ENCODE measurements at places on chromosomes 12 and 14.

- no peak for DNase-seq
Observed at GRCh38 chr14:90628825-90629224, 187.4 kb downstream of the TTC7B start.

GRCh38 chr12:63968673-63969072, 124.2 kb downstream of the SRGAP1 start:
- DNase-seq, result no peak

DNA sequence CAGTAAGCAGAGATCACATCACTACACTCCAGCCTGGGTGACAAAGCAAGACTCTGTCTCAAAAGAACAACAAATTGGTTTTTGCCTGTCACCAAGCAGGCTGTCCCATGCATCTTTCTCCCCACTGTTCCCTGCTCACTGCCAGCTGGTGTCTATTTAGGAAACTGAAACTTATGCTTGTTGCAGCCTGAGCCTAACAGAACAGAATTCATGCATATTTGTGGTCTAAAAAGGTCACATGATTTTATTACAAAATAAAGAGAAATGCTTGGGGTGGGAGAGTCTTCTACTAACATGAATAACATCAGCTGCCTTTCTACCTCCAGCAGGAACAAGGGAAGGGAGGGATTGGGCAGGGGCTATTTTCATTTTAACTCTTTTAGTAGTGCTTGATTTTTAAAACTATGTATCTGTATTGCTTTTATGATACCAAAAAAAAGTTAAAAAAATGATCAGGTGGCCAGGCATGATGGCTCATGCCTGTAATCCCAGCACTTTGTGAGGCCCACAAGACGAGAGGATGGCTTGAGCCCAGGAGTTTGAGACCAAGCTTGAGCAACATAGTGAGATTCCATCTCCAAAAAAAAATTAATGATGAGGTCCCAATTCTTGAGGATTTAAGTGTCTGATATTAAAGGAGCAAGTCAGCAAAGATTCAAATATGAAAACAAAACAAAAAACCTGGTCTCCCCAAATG, 923 bp downstream of the STAT2 start:
- DNase-seq, result no peak

GRCh38 chr14:53628732-53629430, 327.7 kb downstream of the BMP4 start:
- DNase-seq, result no peak

DNA sequence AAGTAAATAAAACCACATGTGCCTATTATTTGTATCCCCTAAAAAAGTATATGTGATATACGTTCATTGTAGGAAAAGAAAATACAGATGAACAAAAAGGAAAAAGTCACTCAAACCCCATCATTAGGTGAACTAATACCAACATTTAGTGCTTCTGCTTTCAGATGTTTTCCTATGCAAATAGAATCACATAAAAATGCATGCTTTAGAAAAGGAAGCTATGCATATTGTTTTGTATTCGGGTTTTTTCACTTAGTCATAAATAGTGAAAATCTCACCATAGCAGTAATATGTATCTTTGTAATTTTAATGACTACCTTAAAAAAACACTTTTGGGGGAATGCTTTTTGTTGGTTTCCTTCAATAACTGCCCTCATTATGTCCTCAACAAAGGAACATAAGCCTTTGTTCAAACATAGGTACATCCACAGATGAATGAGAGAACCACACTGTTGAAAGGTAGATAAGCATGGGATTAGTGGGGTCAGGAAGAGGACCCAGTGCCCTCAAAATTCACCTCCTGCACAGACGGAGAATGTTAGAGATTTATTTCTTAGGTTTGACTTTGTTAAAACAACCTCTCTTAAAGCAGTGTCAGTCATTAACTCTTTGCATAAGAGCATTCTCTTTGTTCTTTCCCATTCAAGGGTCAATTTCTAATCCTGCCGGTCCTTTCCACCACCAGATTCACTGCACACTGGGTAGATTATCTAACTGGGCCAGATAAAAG, 6.5 kb downstream of the AMDHD1 start:
- no peak for DNase-seq

DNA sequence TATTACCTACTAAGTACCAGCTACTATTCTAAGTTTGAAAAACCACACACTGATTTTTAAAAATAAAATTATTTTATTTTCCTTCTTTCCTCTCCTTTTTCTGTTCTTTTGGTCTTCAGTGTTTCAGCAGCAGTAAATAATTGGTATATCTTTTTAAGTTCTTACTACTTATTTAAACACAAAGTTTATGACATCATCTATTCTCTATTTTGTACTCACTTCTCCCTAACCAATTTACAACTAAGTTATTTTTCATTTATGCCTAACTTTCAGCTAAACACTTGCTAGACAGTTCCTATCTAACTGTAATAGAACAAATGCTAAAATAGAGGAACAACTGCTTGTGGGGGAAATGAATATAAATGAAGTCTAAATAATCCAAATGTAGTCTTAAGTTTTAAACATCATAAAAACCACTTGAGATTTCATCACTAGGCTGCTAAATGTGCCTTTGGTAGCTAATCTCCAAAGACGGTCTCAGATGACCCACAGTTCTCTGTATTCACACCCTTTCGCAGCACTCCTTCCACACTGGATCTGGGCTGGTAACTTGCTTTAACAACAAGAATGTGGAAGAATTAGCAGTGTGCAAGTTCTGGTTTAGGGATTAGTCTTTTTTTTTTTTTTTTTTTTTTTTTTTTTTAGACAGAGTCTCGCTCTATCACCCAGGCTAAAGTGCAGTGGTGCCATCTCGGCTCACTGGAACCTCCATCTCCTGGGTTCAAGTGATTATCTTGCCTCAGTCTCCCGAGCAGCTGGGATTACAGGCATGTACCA, 41.0 kb downstream of the TFCP2 start:
- no peak for DNase-seq

DNA sequence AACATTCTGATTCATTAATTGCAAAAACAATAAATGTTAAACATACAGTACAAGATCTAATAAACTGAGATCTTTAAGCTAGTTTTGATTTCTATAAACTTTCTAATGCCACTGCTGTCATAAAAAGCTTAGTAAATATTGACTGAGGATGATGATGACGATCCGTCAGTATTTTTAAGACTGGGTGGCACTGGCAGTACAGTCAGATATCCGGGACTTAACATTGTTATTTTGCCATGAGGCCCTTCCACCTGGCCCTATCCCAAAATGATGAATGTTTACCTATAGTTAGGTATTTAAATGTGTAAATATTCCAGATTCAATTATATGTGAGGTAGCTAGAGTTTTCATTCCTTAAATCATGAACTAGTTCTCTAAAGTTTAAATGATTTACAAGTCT, 158.5 kb downstream of the FOXA1 start:
- DNase-seq, result no peak

GRCh38 chr14:55158412-55158811, 29.4 kb downstream of the LGALS3 start:
- no peak for DNase-seq

DNA sequence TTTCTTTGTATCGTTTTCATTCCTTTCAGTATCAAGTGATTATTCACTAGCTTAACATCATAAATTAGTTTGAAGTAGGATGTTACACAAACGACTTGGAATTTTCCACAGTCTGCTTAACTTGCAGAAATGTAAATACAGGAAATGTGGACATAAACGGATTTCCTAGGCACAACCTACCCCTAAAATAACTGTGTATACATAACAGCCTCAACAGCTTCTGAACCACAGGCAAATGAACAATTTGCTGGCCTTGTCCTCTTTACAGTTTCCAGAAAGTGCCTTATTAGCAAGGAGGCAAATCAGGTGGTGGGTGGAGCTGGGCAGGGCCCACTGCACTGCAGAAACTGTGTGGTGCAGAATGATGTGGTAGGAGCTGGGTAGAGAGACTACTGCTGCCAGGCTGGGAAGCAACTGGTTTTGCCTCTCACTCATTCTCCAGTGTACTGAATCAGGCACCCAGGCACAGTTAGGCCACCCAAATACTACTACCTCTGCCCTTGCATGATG, 14.1 kb downstream of the DRAM1 start:
- DNase-seq, result no peak

DNA sequence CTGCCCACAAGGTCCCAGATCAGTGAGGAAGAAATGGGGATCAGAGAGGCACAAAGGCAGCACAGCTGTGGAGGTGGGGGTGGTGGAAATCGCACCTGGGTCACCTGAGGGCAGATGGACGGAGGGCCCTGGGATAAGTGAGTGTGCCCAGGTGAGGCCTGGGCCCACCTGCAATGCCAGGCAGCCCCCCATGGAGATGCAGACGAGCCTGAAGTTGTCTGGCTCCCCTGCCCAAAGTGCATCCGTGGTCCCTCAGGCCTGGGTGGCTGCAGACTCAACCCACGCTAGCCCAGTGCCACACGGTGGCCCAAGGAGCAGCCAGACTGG, 84.9 kb downstream of the NCOR2 start:
- DNase-seq, result no peak

GRCh38 chr12:111359231-111359913, 9.5 kb downstream of the PHETA1 start:
- DNase-seq, result no peak

GRCh38 chr12:31618228-31619025, 27.5 kb upstream of the DENND5B start:
- DNase-seq, result no peak

DNA sequence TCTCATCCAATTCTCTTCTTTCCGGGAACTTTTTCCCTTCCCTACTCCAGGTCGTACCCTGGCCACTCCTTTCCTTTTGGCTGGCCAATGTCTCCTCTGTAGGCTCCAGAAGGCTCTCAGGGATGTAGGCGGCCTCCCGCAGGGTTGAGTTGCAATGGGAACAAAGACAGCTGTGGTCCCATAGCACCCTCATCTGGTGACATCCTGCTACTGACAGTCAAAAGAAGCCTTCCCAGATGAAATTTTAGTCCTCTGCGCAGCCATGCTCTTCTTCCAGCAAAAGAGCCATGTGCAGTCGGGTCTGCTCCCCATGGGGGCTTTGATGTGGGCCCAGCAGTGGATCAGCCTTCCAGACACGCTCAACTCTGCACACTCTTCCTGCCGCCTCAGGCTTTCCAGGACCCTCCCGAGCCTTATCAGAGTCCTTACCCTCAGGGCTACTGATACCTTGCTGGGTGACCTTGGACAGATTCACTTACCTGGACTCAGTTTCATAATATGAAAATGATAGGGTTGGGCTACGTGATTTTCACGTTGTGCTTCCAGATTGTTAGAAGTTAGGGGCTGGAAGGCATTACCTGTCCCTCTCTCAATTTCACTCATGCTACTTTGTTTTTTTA, 5.5 kb upstream of the CELA1 start:
- no peak for DNase-seq

DNA sequence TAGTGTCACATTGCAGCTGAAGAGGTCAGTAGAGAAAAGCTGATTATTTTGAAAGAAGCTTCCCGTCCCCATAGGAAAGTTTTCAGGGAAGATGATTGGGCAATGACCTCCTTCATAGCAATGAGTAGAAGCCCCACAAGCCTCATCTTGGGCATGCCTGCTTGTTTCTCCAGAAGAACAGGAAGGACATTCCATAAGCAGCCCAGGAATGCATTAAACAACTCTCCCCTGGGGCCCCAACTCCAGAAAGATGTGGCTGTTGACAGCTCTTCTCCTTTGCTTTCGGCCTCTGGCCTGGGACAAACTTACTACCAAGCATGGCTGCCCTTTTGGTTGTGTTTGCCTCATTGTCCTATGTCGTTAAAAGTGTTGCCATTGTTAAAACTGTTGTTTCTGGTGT, 5.7 kb upstream of the VDR start:
- no peak for DNase-seq

DNA sequence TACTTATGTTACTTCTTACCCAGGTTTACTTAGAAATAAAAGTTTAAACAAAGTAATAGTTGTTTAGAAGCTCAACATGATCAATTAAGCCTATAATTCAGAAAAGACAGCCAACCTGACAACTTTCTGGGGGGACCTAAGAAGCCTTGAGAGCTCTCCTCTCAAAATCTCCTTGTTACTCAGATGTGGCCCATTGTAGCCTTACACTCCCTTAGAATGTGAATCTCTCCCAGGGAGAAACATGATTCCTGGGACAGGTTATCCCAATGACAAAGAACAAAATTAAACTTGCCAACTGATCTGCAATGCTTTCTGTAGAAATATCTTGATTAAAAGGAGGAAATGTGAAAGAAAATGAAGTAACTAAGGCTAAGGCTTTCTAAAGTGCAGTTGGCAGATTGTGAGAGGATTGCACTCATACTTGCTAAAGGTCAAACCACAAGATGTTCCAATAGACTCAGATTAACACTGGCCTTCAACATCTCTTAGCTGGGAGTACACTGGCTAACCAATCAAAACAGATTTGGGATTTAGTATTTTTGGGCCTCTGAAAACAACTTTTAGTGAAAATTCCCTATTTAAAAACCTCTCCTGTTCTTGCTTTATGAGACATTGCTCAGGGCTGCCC, 72.3 kb upstream of the TMX1 start:
- DNase-seq, result no peak

DNA sequence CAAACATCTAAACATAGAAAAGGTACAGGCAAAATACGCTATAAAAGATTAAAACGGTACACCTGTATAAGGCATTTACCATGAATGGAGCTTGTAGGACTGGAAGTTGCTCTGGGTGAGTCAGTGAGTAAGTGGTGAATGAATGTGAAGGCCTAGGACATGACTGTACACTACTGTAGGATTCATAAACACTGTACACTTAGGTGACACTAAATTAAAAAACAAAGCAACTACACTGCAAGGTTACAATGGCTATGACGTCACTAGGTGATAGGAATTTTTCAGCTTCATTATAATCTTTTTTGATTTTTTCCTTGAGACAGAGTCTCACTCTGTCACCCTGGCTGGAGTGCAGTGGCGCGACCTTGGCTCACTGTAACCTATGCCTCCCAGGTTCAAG, 269.2 kb downstream of the KSR2 start:
- no peak for DNase-seq

- DNase-seq, result no peak
Observed at GRCh38 chr12:78120306-78120705, 289.6 kb downstream of the NAV3 start.

DNA sequence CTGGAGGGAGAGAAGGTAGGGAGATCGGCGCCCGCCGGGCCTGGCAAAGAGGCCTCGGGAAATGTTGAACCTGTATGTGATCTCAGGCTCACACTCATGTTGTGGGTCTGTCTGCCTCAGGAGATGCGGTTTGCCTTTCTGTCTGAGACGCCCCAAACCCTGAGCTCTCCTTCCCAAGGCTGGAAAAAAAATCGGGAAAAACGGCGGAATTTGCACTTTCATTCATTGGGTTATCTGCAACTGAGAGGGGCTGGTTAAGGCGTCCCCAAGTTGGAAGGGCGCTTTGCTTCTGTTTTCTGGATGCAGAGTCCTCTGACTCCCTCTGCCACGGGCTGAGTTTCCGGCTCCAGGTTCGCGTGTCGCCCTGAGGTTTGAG, 5.0 kb upstream of the HOXC9 start:
- no peak for DNase-seq

- DNase-seq, result peak; percentile 91
Observed at GRCh38 chr14:105086833-105087307, 21.6 kb upstream of the GPR132 start.

- DNase-seq, result no peak
Observed at GRCh38 chr12:123149501-123150274, 1.2 kb downstream of the PITPNM2 start.

All from GM12891 (cell line).